ENCODE measurements at places on chromosomes 5 and 9.
A peak's percentile ranks its signal among the peaks of the same experiment; 100 is the strongest.

DNA sequence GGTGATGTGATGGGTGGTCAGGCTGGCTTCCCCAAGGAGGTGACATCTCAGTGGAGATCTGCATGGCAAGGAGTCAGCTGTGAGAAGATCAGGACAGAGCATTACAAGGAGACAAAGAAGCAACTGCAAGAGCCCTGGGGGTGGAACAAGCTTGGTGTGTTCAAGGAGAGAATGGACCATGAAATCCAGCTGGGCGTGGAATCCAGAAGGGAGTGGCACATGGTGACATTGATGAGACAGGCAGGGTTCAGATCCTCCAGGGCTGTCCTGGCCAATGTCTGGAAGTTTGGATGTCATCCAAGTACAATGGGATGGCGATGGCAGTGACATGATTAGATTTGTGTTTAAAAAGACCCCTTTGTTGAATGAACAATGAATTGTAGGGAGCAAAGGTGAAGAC lies 175.6 kb downstream of the MACROH2A1 start:
- DNase-seq: no peak

GRCh38 chr5:177362610-177363507 lies 5.1 kb downstream of the RGS14 start:
- peak; percentile 61 for DNase-seq

- DNase-seq: no peak
These were observed 233.4 kb downstream of the NR3C1 start for GRCh38 chr5:143170104-143170503.

GRCh38 chr5:84549054-84549453 lies 164.4 kb upstream of the EDIL3 start:
- DNase-seq: no peak

GRCh38 chr5:112685931-112686330 lies 51.8 kb upstream of the APC start:
- no peak for DNase-seq

GRCh38 chr5:150142959-150143349 lies 12.7 kb downstream of the PDGFRB start:
- no peak for DNase-seq

DNA sequence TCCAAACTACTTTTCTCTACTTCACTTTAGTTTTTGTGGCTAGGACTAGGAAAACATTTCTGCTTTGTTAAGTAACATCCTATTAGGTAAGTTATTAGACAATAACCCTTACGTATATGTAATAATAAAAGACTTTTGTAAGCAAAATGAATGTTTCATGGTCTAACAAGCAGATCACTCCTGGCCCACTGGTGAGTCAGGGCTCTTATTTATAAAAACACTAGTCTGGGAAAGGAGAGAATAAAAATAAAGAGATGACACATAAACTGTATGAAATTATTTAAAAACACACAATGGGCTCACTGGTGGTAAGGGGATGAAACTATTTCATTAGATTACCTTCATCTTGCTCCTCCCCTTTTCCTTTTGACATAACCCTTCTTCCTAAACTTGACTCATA lies 2212.2 kb upstream of the ACO1 start:
- no peak for DNase-seq

DNA sequence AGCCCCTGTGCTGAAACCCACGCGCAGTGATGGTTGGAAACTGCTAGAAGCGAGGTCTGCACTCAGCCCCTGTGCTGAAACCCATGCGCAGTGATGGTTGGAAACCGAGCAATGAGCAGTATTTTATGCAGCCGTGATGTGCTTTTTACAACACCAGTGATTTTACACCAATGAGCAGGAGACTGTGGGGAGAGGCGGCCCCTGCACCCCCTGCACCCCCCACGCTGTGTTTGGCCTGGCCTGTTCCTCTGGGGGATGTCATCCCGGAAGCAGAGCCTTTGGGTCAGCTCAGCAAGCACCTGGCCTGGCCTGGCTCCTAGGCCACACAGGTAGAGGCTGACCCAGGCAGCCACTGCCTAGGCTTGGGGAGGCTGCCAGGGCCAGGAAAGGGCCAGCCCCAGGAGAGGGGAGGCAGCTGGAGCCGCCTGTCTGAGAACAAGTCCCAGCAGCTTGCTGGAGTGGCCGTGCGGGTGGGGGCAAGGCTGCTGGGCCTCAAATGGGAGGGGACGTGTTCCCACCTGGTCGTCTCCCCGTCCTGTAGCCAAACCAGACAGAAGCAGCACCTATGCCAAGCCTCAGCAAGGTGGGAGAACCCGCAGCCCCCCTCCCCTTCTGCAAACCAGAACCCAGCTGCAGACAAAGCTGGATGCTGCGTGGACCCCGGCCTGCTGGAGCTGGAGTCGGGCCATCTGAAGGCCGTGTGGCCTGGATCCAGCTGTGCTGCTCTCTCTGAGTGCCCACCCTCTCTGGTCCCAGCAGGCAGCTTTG lies 46.8 kb downstream of the DBH start:
- DNase-seq: no peak

DNA sequence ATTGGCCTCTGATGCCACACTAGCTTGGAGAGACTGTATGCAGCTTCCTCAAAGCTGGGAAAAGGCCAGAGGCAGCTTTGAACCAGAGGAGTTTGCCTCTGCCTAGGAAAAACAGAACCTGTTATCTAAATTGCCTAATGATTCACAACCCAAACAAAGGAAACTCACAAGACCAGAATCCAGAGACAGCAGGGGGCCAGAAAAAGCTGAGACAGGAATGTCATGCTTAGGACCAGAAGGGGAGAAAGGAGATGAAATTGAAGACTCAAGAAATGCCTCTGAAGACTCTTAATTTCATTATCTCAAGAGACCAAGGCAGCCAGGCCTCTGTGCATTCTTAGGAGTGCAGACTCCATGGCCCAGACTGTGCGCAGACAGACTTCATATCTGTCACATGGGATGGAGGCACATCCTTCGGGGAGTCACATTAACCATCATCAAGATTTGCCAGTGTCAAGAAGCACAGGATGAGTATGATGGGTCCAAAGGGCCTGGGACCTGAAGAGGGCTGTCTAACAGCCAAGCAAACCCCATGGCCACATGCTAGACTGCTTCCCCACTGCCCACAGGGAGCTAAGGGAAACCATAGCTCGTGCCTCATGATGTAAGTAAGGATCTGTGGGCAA lies 57.3 kb downstream of the ARSB start:
- no peak for DNase-seq

- no peak for DNase-seq
These were observed 5.7 kb downstream of the MAMDC4 start for GRCh38 chr9:136857581-136858412.

- peak; percentile 20 for DNase-seq
These were observed 184.0 kb downstream of the SEMA5A start for GRCh38 chr5:9361835-9362234.

GRCh38 chr5:74865804-74866595 lies at the start of gene FAM169A:
Gene FAM169A (minus strand): TSS chr5:74866387. CDS start chr5:74841676, 24,711 bp downstream.
- peak; percentile 44 for DNase-seq

- no peak for DNase-seq
These were observed 53.2 kb upstream of the FBXW11 start for GRCh38 chr5:172059661-172060100.

DNA sequence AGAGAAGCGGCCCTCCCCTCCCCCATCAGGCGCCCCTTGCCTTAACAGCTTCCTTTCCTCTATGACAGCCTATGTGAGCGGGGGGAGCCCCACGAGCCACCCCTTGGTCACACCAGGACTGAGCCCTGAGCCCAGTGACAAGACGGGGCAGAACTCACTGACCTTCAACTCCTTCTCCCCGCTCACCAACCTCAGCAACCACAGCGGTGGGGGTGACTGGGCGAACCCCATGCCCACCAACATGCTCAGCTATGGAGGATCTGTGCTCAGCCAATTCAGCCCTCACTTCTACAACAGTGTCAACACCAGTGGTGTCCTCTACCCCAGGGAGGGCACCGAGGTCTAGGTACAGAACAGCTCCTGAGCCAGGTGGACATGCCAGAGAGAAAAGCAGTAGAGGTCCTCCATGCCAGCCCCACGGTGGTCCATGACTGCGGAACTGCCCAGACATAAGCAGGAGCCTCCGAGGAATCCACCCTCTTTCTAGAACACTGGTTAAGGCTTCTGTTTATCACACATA lies 2.6 kb downstream of the FOXI1 start:
- DNase-seq: no peak

DNA sequence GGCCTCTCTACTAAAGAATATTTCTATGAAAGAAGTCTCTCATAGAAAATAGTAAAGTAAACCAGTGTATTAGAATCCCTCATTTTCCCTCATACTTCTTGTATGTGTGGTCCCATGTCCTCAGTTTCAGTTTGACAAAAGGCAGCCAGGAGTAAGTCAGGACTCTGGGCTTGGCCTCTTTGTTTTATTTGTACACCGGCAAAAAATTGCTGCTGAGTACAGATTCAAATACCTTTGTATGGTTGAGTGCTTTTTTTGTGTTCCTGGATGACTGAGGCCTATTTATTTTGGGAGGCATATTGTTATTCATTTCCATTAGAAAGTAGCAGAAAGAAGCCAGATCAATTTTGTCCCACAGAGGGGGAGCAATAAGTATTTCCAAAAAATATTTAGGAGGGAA lies 47.3 kb upstream of the CEP78 start:
- DNase-seq: no peak

DNA sequence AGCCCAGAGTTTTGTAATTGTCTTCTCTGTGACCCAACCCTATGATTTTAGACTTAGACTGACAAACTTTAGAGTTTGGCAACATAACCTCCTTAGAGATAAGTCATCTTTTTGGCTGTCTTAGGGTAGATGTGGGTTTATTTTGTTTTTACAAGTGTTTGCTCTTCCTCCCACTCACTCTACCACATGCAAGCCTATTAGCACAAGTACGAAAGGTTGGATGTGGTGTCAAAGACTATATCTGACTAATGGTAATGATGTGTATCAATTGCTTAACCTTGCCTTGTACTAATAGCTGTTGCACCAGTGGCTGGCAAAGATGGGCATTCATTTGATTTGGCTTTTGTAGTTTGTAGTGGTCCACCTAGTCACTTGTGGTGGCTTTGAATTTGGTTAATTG lies 46.5 kb downstream of the SLC25A46 start:
- DNase-seq: no peak

DNA sequence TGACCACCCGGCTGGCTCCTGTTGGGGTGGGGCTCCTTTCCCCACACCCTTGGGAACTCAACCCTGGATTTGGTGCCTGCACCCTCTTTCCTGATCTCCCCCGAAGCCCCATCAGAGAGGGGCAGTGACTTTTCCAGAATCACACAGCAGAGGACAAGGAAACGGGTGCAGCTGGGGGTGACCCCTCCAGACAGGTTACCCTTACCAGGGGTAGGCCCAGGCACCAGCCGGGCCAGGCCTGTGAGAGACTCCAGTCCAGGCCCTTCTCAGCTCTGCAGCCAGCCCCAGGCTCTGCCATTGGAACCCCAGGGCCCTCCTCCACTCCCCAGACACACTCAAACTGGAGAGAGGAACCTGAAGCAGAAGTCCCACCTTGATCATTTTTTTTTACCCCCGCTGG lies 19.0 kb upstream of the PHYHD1 start:
- DNase-seq: no peak

DNA sequence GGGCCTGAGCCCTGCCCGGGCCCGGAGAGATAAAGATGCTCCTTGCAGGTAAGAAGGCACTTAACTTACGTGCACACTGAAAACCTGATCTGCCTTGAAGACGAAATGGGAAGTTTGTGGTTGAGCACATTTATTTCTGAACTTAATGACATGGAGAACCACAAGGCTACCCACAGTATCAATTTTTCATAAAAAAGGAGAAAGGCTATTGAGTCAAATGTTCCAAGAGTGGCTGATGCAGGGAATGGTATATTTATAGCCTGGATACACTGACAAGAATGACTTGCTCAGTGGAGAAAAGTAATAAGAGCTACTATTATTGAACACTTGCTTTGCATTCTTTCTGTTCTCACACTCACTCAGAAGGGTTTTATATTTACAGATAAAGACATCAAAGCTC lies 419.3 kb downstream of the ACTL7B start:
- no peak for DNase-seq

DNA sequence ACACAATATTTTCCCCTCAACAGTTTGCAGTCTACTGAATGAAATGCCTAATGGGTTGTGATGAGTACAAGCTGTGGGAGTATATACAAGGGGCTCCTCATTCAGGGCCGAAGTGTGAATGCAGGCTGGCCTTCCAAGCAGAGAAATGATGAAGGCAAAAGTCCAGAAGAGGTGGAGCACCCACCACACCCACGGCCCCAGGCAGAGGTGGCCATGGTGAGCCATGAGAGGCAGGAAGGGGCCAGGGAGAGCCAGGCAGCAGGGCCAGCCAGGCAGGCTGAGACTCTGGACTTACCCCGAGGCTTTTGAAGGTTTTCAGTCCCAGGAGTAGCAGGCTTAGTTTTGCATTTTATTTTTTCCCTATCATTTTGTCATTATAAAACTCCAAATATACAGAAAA lies 218.1 kb downstream of the AUH start:
- no peak for DNase-seq

GRCh38 chr5:50501491-50502228 lies 60.6 kb upstream of the EMB start:
- DNase-seq: no peak

GRCh38 chr5:10655161-10655971 lies 91.5 kb downstream of the ANKRD33B start:
- DNase-seq: no peak

DNA sequence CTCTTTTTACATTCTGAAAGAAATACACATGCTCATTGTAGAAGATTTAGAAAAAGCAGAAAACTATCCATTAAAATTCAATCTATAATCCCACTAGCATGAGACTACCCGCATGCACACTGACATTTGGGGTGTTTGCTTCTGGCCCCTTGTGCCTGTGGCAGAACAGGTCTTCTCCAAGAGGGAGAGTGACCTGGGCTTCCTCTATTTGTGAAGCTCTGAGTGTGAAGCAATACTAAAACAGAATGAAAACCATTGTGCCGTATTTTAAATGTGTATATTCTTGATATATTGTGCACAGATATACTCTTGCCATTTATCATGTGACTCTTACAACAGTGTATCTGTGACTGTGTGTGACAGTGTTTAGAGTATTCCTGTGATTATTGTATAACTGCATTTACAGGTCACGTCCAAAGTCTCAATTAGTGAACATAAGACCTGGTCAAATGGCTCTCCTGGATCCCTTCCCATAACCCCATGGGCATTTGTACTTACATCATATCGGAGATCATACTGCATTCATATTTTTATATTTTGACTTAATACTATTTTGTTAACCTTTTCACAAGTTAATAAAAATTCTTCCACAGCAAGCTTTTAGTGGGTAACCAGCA lies 14.7 kb upstream of the CPEB4 start:
- no peak for DNase-seq

GRCh38 chr5:177546258-177546741 lies 8.1 kb downstream of the FAM193B start:
- DNase-seq: no peak

GRCh38 chr5:143646961-143647360 lies 165.0 kb upstream of the HMHB1 start:
- no peak for DNase-seq

DNA sequence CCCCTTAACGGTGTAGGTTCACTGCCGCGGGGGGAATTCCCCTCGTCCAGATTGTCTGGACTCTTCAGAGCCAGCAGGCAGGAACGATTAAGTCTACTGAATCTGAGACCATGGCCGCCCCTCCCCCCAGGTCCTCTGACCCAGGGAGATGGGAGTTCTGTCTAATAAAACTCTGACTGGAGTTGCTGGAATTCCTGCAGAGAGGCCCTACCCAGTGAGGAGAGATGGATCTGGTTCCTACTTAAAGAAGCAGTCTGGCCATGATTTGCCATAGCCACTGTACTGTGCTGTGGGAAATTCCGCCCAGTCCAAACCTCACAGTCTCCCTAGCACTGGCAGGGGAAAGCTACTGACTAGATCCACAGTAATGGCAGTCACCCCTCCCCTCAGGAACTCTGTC lies 237.7 kb upstream of the RASA1 start:
- no peak for DNase-seq

Data from activated CD4-positive, alpha-beta T cell treated with anti-CD3 and anti-CD28 coated beads, Interleukin-2, amount 50 U/mL, for 1 hour (primary cell).